T-cell (primary cell): ENCODE measurements at places on chromosomes 6 and 20. TPM values are rescaled to one million over a fixed set of nuclear protein-coding genes. Genes with fewer than 3 reads are reported as not detected.

Gene C6orf141
- total RNA-seq: not detected

Gene SAMD10
- 17.7 TPM for total RNA-seq

Gene MYCT1
- total RNA-seq: 0.26 TPM

Gene RHAG
- not detected for total RNA-seq

Gene RBL1
- total RNA-seq: 24.3 TPM

Gene SCAND1
- total RNA-seq: 63.0 TPM

Gene DEFB118
- total RNA-seq: not detected

- H3K4me3 ChIP-seq: no peak overlapping the region
- DNase-seq: no peak
- no peaks in the 10 kb centered on the region for H3K4me1 ChIP-seq
- no peak overlapping the region for H3K27ac ChIP-seq
- H3K36me3 ChIP-seq: no peaks in the 10 kb centered on the region
- H3K27me3 ChIP-seq: no peaks in the 10 kb centered on the region
These were observed 49.2 kb downstream of the MRAP2 start for GRCh38 chr6:84082689-84083265.

GRCh38 chr6:167661552-167662044 is 165.1 kb upstream of the AFDN start:
- H3K4me1 ChIP-seq: no peaks in the 10 kb centered on the region
- no peak for DNase-seq
- H3K27me3 ChIP-seq: peaks cover 2% of the 10 kb centered on the region

DNA sequence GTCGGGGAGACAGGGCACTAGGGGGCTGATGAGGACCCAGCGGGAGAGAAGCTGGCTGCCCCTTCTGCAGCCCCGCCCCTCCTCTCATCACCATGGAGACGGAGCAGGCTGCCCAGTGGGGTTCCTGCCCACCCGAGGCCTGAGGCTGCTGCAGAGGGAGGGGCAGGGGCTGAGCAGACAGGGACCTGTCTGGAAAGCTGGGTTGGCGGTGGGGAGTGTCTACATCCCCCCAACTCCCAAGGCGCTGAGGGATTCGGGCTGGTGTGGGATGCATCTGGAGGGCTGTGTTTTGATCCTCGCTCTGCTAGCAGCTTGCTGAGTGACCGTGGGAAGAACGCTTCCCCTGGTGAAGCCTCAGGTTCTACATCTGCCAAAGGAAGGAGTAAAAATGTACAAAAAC is 1.2 kb upstream of the BPI start:
- H3K27me3 ChIP-seq: no peaks in the 10 kb centered on the region
- DNase-seq: no peak
- no peak overlapping the region for H3K27ac ChIP-seq
- no peaks in the 10 kb centered on the region for H3K4me1 ChIP-seq
- H3K36me3 ChIP-seq: no peaks in the 10 kb centered on the region

- no peak overlapping the region for H3K4me3 ChIP-seq
- peaks cover 59% of the 10 kb centered on the region for H3K36me3 ChIP-seq
- no peaks in the 10 kb centered on the region for H3K27me3 ChIP-seq
- H3K27ac ChIP-seq: no peak overlapping the region
- no peaks in the 10 kb centered on the region for H3K4me1 ChIP-seq
- no peak for DNase-seq
These were observed 18.3 kb downstream of the GHRH start for GRCh38 chr20:37243076-37243936.

DNA sequence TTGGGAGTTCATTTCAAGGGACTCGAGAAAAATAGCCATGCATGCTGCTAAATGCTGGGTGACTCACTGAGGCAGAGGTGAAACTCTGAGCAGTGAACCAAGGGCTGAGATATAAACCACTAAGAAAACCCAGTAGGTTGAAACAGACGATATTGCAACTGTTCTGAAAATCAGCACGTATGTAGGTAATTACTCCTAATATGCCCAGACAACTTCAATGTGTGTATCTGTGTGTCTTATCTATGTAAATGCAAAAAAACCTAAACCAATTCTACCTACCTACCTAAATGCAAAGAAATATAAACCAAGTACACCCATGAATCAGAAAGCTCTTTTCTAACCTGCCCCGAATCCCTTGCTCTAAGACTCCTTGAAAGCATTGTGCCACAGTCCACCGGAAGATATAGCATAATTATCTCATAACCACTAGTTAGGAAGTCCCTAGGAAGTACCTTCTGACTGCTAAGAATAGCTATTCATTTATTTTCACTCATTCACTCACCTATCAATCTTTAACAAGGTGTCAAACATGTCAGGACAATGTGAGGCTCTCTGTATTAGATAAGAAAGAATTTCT is 458.7 kb upstream of the RUNX2 start:
- no peak overlapping the region for H3K27ac ChIP-seq
- DNase-seq: no peak
- H3K4me1 ChIP-seq: no peaks in the 10 kb centered on the region
- no peaks in the 10 kb centered on the region for H3K27me3 ChIP-seq
- no peaks in the 10 kb centered on the region for H3K36me3 ChIP-seq

GRCh38 chr6:20260360-20260759 is 48.1 kb upstream of the MBOAT1 start:
- no peaks in the 10 kb centered on the region for H3K4me1 ChIP-seq
- no peak for DNase-seq
- H3K27ac ChIP-seq: no peak overlapping the region
- no peaks in the 10 kb centered on the region for H3K27me3 ChIP-seq
- no peaks in the 10 kb centered on the region for H3K36me3 ChIP-seq

GRCh38 chr20:23325107-23325506 is 25.5 kb upstream of the NXT1 start:
- H3K27me3 ChIP-seq: no peaks in the 10 kb centered on the region
- no peaks in the 10 kb centered on the region for H3K36me3 ChIP-seq
- no peak for DNase-seq

GRCh38 chr6:160131636-160132296 is 10.2 kb downstream of the SLC22A1 start:
- H3K4me3 ChIP-seq: no peak overlapping the region
- H3K36me3 ChIP-seq: no peaks in the 10 kb centered on the region
- no peaks in the 10 kb centered on the region for H3K27me3 ChIP-seq

DNA sequence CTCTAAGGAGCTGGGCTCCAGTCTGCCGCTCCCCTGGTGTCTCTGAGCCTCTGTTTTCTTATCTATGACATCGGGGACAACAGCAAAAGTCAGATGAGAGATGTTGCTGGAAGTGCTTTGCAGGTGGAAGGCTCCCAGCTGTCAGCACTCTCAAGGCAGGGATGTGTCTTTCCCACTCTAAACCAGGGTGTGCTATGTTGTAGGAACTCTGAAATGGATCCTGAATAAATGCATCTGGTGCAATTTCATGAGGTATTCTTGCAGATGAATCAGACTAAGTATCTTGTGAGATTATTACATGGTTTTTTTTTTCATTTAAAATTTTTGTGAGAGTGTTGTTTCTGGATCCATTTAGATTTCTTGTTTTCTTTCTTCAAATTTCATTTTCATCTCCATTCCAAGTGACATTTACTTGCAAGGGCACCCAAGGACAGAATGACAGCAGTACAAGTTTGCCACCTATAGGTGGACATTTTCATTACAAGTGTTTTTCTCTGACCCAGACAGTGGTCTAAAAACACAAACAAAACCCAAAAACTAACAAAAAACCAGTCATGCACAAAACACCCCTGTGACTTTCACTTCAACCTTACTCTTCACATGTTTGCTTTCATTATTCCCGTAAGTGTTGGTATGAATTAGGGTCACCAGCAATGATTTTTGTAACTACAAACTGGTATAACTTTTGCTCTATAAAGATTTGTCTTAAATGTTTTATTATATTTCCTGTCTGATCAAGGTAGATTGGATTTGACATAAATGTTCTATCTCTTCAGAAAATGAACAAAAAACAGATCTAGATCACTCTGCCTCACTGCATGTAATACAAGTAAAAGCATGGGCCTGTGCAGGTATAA is 14.7 kb upstream of the SIM1 start:
- no peaks in the 10 kb centered on the region for H3K4me1 ChIP-seq
- H3K36me3 ChIP-seq: no peaks in the 10 kb centered on the region
- H3K4me3 ChIP-seq: no peak overlapping the region
- peaks cover 7% of the 10 kb centered on the region for H3K27me3 ChIP-seq
- DNase-seq: no peak
- H3K27ac ChIP-seq: no peak overlapping the region

DNA sequence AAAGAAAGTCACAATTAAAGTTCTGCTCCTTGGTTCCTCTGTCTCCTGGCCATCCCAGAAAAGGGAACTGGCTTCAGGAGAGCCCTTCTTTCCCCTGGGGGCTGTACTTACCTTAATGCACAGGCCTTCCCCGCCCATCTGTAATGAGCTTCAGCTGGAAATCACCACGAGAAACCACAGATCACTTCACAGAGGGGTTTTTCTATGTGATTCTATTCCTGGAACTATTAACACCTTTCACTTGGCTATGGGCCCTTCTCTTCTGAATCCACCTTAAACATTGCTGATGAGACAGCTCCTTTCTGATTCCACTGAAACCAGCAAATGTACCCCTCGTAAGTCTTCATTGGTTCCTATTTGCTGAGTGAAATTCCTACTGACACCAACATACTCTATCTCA is 80.7 kb downstream of the FOXF2 start:
- no peak overlapping the region for H3K4me3 ChIP-seq
- H3K36me3 ChIP-seq: no peaks in the 10 kb centered on the region
- no peak overlapping the region for H3K27ac ChIP-seq
- peaks cover 2% of the 10 kb centered on the region for H3K27me3 ChIP-seq
- no peak for DNase-seq

DNA sequence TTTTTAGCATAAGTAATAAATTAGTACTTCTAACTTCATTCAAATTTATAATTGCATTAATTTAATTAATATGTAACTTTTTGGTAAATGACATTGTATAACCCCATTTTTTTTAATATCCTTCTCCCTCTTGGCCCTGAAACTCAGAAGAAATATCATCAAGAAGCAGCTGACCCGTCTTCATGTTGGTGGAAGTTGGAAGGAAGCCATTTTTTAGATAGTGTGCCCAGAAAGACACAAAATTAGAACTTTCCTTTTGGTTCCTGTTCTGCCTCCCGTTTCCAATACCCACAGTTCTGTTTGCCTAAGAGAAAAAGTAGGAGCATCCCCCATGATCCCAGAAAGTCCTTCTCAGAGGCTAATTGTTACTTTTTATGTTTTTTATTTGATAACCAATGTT is 65.5 kb downstream of the PLCB4 start:
- H3K36me3 ChIP-seq: no peaks in the 10 kb centered on the region
- no peak for DNase-seq
- no peak overlapping the region for H3K27ac ChIP-seq
- no peak overlapping the region for H3K4me3 ChIP-seq
- no peaks in the 10 kb centered on the region for H3K27me3 ChIP-seq

DNA sequence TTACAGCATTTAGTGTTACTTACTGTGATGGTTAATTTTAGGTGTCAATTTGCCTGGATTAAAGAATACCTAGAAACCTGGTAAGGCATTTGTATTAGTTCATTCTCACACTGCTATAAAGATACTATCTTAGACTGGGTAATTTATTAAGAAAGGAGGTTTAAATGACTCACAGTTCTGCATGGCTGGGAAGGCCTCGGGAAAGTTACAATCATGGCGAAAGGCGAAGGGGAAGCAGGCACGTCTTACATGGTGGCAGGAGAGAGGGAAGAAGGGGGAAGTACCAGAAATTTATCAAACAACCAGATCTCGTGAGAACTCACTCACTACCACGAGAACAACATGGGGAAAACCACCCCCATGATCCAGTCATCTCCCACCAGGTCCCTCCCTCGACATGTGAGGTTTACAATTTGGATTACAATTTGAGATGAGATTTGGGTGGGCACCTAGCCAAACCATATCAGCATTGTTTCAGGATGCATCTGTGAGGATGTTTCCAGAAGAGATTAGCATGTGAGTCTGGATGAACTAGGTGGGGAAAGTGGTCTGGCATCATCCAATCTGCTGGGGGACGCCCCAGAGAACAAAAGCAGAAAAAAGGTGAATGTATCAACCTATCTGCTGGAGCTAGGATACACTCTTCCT is 76.8 kb downstream of the MKKS start:
- no peaks in the 10 kb centered on the region for H3K36me3 ChIP-seq

GRCh38 chr6:100459592-100460184 is 5.0 kb downstream of the SIM1 start:
- no peak overlapping the region for H3K4me3 ChIP-seq
- H3K27ac ChIP-seq: no peak overlapping the region
- no peaks in the 10 kb centered on the region for H3K36me3 ChIP-seq
- H3K27me3 ChIP-seq: peaks cover 19% of the 10 kb centered on the region
- peaks cover 24% of the 10 kb centered on the region for H3K4me1 ChIP-seq

GRCh38 chr6:154157082-154157481 is 118.0 kb downstream of the OPRM1 start:
- no peak for DNase-seq
- H3K4me3 ChIP-seq: peak overlapping the region; percentile 31
- H3K27ac ChIP-seq: peak overlapping the region; percentile 84
- peaks cover 20% of the 10 kb centered on the region for H3K36me3 ChIP-seq
- H3K27me3 ChIP-seq: no peaks in the 10 kb centered on the region
- H3K4me1 ChIP-seq: peaks cover 36% of the 10 kb centered on the region
